ENCODE measurements at places on chromosomes 7 and 10.

GRCh38 chr10:118698421-118698820, 56.3 kb downstream of the CACUL1 start:
- peak; percentile 86 for DNase-seq

DNA sequence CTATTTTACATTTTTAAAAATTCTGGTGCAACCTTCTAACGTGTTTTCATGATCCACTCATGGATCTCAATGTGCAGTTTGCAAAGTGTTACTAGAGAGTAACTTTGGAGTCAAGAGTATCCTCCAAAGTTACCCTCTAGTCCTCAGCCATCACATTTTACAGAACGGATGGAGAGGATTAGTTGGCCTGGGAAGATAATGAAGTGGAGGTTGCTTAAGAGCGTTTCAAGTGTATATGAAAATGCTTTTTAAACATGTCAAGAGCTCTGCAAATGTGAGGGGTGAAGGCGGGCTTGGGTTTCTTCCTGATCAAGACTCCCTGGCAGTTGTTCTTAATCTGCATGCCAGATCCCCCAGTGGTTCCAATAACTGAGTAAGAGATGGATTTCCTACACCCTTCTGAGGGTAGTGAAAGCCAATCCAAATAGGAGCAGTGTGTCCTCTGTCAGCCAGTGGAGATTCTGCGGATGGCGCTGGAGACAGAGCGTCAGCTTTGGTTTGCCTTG, 299.4 kb upstream of the NPVF start:
- no peak for DNase-seq

DNA sequence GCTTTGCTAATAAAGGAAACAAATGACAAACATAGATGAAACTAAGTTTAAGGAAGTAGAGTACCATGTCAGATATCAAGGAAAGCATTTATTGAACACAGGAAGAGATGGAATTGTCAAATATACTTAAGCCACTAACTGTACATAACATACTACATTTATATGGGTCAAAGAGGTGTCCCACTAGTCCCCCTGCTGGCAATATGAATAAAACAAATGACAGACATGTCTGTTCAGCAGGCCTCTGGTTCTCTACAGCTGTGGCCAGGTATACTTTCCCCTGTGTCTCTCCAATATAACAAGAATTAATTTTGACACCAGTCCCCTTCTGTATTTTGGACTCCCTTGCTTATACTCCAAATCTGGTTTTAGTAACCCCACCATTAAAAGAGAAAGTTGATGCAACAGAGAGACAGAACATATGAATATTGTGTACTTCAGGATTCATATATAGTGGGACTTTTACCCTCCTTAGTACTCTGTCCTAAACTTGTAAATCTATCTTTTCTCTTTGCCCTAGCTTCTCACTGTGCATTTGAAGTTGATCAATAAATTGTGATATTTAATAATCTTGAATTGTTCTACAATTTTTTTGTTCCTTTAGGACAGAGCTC, 42.9 kb downstream of the CD36 start:
- DNase-seq, result peak; percentile 7

DNA sequence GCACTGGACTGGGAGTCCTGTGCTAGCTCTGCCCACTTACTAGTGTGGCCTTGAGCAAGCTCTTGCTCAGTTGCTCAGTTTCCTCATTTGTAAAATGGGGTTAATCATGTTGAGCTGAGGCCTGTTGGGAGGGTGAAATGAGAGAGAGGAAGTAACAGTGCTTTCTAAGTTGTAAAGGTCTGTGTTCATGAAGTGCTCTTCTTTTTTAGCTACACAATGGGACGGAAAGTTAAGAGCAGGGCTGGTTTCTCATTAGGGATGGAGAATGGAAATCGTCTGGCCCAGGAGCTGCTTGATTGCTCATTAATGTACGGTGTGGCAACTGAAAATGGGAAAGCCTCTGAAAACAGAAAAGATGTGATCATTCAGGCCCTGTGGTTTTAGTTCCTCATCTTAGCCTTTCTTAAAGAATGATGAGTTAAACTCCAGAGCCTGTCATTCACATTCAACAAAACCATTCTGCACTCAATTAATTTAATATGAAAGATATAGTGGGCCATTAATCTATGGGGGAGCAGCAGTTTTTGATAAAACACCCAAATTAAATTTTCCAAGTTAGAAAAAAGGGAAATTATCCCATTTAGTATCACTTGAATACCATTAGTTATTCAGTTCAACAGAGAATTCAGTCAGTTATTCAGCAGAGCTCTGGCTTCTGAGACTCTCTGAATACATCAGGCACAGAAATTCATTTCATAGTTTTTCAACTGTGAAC, 60.5 kb downstream of the SH2D4B start:
- no peak for DNase-seq

DNA sequence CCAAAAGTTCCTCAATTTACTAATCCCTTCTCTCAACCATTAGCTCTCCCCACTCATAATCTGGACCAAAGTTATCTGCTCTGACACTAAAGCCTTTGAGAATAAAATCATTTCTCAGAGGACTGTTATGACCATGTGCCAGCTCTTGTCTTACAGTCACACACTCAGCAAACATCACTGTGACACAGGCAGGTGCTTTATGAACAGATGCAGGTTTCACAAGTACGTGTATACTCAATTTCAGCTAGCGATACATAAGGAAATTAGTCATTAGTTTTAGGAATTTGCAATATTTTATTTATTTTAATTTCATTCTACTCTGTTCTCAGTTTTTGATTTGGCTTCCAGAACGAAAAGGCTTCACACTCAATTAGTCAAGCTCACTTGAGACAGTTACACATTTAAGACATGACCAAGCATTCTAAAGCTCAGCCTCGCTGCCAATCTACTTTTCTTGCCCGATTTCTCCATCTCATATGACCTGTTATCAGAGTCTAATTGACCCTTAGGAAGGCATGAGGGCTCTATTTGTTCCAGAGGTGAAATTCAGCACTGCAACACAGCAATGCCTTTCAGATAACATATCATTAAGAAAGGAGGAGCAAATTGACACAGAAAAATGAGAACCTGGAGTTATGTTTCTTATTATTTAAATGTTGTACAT, 76.8 kb downstream of the TFEC start:
- DNase-seq, result no peak
